Nucleus accumbens (tissue), 56 donors: ENCODE measurements at places on chromosomes 4 and X.

- no peak for DNase-seq
Measured at GRCh38 chr4:24164054-24164693, 274.3 kb upstream of the PPARGC1A start.

DNA sequence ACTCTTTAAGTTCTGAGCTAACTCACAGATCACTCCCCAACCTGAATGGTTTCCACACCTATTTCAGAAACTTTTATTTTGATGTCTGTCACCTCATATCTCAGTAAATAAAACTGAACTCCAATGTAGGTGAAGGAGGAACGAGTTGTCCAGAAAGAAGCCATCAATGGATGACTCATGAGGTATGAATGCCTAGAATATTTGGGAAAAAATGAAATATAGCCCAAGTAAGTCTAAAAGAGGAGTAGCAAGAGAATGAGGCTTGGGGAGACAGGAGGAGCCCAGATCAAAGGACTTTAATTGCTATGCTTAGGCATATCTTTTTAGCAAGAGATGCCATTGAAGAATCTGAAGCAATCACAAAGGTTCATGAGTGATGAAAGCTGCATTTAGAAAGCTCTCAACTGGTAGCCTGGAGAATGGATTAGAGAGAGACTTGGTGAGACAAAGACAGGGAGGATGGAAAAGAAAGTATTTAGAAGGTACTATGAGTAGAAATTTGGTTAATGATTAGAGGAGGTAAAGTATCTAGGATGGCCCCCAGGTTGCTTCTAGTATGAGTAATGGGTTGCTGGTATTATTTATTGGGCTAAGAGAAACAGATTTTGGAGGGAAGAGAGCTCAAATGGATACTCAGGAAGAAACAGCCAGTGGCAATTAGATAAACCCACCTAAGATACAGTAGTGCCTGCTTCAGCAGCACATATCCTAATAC lies 39.4 kb downstream of the NOCT start:
- DNase-seq = no peak

- DNase-seq = no peak
Measured at GRCh38 chr4:1445716-1446445, 39.6 kb upstream of the NKX1-1 start.

DNA sequence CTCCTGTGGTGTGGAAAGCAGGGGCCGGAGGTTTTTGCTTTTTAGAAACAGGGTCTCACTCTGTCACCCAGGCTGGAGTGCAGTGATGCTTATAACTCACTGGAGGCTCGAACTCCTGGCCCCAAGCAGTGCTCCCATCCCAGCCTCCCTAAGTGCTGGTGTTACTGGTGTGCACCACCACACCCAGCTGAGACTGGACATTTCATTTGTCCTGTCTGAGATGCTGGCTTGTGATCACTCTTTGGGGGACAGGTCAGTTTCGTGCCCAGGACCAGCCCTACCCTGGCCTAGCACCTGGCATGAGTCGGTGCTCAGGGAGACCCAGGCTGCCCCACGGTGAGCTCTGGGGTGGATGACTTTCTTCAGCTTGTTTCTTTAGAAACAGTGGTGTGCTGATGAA lies 11.3 kb downstream of the PSAPL1 start:
- no peak for DNase-seq

DNA sequence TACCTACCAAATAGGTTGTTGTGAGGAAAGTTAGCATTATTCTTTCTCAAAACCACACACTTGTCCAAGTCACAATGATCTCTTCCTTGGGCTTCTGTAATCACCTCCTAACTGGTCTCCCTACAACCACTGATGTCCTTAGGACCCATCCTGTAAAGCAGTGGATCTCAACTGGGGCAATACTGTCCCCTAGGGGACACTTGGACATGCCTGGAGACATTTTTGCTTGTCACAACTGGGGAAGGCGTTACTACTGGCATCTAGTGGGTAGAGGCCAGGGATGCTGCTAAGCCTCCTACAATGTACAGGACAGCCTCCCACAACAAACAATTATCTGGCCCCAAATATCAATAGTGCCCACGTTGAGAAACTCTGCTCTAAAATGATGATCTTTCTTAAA lies 118.7 kb upstream of the AP1S2 start:
- peak; percentile 0 for DNase-seq
